Foreskin keratinocyte (primary cell): ENCODE measurements at places on chromosomes 6 and 20. TPM values are rescaled to one million over a fixed set of nuclear protein-coding genes. Genes with fewer than 3 reads are reported as not detected.

The NAA20 gene
- 110 and 118 TPM in 2 replicates for total RNA-seq

GRCh38 chr6:52550014-52550575 lies 26.8 kb downstream of the TRAM2 start:
- DNase-seq, result no peak

DNA sequence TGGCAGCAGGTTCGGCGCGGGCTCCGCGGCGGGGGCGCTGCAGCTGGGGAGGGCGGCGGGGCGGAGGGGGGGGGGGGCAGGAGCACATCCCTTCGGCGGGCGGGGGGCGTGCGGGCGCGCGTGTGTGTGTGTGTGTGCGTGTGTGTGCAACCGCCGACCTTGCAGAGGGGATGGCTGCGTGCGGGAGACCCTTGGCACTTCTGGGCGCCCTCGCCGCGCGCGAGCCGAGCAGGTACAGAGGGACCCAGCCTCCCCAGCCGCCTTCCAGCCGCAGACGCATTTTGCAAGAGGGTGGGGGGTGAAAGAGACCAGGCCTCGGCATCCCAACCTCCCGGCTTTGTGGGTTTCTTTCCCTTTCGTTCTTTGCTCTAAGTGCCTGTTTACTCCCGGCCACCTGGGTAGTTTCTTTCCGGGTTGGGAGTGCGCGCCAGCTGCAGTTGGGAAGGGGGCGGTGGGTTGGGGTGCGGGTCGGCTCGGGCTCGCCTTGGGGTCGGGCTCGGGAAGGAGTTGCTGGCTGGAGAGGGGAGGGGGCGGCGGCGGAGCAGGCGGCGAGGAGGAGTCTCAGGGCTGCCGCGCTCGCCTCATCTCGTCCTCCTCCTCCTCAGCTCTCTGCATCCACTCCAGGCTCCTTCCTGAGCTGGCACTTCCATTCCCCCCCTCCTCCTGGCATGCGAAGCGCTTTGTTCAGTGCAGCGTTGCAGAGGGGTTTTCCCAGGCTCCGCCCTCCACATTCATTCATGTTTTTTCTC lies 620 bp downstream of the HIVEP1 start:
- DNase-seq, result peak; percentile 86

- no peak for DNase-seq
These were observed 19.9 kb downstream of the TPD52L1 start for GRCh38 chr6:125173341-125174095.

DNA sequence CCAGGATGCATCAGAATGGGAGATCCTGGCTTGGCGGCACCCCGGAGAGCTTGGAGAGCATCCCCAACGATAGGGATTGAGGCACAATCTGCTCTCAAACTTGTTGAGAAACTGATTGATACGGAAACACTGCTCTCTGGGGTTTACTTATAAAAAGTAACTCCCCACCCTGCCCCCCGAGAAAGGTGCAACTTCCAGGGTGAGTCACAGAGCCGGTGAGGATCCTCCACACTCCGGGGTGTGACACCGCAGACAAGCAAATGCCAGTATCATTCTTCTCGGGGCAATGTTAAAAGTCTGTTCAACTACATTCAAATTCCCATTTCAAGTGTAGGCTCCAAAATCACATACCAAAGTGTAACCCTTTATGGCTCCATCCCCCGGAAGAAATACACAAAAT lies 84.4 kb upstream of the MLN start:
- DNase-seq, result no peak

DNA sequence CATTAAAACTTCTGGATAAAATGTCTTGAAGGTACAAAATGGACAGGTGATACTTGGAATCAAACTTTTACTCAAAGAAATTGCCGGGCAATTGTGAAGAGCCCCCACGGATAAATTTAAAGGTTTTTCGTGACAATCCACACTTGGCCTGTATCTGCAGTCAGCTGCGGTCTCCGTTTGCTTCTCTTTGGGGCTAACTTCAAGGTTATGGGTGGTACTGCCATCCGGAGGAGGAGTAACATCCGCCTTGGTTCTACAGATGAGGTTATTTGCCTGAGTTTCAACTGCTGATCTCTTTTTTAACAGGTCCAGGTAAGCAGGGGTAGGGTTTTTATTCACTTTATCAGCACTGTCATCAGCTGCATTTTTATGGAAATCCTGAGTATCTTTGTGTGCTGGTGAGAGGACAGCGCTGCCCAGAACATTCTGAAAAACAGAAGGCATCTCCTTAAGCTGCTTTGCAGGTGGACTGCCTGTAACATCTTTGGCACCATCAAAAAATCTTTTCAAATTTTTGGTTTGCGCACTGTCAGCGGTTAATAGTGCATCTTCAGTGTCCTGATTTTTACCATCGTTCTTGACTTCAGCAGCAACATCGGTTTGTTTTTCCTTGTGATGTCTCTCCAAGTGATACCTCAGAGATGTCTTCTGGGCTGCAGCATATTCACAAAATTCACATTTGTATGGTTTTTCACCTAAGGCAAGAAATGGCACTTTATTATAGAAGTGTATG lies 16.9 kb downstream of the ZNF217 start:
- no peak for DNase-seq

DNA sequence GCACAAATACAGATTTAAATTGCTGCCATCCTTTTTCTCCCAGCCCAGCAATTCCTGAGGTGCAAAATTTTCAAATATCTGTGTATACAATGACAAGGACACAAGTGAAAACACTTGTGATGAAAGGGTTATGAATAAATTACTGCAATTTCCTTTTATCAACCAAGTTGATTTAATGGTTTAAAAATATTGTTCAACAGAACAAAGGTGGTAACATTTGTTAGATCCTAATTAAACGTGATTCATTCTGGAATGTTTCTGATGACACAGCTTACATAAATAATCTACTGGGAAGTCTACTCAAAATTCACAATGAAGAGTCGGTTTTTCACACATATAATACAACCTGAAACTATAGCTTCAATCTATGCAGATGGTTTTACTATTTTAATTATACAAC lies 17.1 kb downstream of the B4GALT5 start:
- no peak for DNase-seq

- no peak for DNase-seq
These were observed 261.8 kb upstream of the POU3F2 start for GRCh38 chr6:98572579-98572978.
